ENCODE measurements at places on chromosomes 5 and 9.

DNA sequence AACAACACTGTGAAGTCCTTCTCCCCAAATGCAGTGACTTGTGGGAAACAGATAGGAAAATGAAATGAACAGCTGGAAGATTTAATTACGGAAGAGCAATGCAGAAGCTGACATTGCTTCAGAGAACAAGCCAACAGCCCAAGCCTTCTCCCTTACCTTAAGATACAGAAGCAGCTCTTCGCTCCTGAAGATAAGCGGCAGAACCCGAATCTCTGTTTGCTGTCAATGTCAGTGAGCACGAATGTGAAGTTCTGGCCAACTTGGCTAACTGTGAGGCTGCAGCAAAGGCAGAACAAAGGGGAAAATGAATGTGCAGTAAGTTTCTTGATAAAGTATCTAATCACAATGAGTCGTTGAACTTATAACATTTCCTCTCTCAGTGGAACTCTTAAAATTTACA is 172.4 kb downstream of the DENND1A start:
- H3K36me3 ChIP-seq: no peaks in the 10 kb centered on the region
- H3K4me3 ChIP-seq: no peak overlapping the region
- peaks cover 12% of the 10 kb centered on the region for H3K4me1 ChIP-seq
- DNase-seq: no peak
- H3K27ac ChIP-seq: no peak overlapping the region
- H3K27me3 ChIP-seq: no peaks in the 10 kb centered on the region

DNA sequence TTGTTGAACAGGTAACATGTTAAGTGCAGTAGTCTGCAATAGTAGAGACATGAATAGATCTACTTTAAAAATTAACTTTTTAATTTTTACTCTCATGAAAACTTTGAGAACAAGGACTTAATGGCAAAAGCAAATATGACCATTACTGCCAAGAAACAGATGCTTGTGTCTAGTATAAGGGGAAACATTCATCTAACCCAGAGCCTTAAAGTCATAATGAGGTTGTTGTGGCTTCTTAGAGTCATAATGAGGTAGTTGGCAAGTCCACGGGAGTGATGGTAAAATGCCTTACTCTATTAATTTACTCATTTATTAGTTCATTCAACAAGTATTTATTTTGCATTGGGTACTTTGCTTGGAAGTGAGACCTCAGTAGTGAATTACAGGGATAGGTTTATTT is 71.5 kb downstream of the JAKMIP2 start:
- no peak for DNase-seq
- H3K27ac ChIP-seq: no peak overlapping the region
- H3K36me3 ChIP-seq: no peaks in the 10 kb centered on the region
- H3K4me1 ChIP-seq: no peaks in the 10 kb centered on the region
- H3K4me3 ChIP-seq: no peak overlapping the region
- H3K27me3 ChIP-seq: no peaks in the 10 kb centered on the region

GRCh38 chr9:33180526-33181184 is 13.5 kb upstream of the B4GALT1 start:
- peaks cover 35% of the 10 kb centered on the region for H3K4me1 ChIP-seq
- peak overlapping the region; percentile 93 for H3K27ac ChIP-seq

DNA sequence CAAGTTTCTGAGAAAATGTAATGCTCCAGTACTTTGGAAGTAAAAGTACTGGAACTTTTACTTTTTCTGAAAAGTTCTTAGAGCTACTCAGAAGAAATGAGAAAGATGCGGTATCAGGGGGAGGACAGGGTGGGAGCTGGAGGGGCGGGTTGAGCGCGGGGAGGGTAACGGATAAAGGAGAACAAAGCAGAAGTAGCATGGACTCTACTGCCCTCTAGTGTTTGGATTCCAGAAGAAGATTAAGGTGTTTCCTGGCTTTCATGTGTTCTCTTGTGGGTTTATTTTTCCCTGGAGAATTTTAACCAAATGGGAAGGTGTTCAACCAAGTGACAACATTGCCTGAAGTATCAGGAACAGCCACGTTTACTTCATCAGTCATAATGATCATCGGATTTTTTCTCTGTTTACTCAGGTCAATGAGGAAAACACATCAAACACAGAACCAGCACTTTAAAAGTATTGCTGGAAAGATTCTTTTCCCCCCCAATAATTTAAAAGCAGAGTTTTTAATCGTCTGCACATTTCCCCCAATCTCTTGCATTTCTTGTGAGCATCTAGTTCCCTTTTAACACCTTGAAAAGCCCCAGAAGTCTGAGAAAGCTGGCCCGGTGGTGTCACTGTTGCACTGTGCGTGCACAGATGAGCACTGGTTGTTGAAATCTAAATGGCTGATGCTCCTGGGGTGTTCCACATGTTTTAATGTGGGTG is 190.6 kb downstream of the MPDZ start:
- no peaks in the 10 kb centered on the region for H3K36me3 ChIP-seq
- peak overlapping the region; percentile 68 for H3K4me3 ChIP-seq
- no peak overlapping the region for H3K27ac ChIP-seq
- peak; percentile 62 for DNase-seq
- H3K27me3 ChIP-seq: no peaks in the 10 kb centered on the region

- H3K4me1 ChIP-seq: peaks cover 19% of the 10 kb centered on the region
- no peak overlapping the region for H3K4me3 ChIP-seq
- H3K36me3 ChIP-seq: peaks cover 6% of the 10 kb centered on the region
Measured at GRCh38 chr9:91296354-91296753, 65.4 kb downstream of the AUH start.
